ENCODE measurements at places on chromosomes 2 and 18.
A peak's percentile ranks its signal among the peaks of the same experiment; 100 is the strongest.

- DNase-seq = peak; percentile 14
Observed at GRCh38 chr18:28466204-28466603, 289.3 kb upstream of the CDH2 start.

GRCh38 chr2:58702302-58702885 lies 461.3 kb upstream of the FANCL start:
- no peak for DNase-seq

DNA sequence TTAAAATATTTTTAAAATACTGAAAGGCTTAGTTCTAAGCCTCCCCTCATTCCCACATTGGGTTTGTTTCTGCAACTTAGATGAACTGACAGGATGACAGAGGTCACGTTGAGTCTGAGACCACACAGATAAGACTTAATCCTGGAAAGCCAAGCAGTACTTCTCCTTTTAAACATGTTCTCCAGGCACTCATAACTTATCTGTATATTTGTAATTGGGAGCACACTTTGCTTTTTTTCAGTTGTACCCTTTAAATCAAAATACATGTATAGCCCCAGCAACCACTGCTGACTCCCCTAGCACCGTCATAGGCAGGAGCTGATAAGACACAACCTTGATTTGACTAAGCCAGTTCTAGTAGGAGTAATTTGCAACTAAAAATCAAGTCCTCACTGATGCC lies 394.8 kb downstream of the PID1 start:
- DNase-seq = no peak

DNA sequence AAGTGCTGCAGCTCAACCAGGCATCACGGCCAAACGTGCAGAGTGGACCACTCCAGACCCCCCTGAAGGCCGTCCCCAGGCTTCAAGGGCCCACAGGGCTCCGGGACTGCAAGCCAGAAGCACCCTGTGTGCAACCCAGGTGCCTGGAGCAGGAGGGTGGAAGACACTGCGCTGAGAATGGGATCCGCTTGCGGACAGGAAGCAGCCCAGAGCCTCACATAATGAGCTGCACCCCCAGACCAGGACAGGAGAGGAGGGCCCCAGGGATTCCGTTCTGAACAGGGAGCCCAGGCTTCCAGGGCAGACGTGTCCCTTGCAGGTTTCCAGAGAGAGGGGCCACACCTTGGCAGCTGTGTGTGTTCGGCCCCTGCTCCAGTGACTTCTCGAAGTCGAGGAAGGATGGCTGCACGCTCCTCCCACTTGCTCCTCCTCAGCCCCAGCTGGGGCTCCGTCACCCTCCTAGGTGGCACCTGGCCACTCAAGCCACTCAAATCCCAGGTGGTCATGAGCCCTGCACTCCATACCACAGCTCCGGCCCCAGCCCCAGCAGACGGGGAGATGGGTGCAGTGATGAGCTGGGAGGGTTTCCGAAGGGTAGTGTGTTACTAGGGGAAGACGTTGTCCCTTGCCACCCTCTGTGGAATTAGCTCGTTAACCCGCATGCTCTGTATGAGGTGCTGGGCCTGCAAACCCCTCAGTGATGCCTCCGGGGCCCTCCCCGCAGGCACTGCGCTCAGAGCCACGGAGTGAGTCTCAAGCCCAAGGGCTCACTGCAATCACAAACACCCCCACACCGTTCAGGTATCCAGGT lies 79.2 kb downstream of the NDUFA10 start:
- DNase-seq = no peak

DNA sequence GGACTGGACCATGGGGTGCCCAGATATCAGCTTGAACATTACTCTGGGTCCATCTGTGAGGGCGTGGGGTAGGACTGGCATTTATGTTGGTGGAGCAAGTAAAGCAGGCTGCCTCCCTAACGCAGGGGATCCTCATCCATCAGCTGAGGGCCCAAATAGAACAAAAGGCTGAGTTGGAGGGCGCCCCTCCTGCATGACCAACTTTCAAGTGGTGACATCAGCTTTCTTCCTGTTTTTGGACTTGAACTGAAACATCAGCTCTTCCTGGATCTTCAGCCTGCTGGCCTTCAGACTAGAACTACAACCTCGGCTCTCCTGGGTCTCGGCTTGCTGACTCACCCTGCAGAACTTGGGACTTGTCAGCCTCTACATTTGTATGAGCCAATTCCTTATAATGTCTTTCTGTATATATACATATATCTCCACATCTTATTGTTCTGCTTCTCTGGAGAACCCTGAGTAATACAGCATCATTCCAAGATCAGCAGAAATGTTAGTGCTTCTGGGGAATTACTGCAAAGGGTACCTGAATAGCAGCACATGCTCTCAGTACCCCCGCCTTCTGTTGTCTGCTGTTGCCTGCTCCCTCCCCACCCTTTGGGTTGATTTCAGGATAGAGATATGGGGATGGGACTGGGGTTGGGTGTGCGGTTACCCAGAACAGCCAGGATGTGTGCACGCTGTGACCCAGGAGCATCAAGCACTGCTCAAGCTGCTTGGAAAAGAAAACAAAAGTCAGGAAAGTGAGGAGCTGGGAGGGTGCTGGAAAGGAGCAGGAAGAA lies 20.0 kb downstream of the TMEM127 start:
- DNase-seq = peak; percentile 84

DNA sequence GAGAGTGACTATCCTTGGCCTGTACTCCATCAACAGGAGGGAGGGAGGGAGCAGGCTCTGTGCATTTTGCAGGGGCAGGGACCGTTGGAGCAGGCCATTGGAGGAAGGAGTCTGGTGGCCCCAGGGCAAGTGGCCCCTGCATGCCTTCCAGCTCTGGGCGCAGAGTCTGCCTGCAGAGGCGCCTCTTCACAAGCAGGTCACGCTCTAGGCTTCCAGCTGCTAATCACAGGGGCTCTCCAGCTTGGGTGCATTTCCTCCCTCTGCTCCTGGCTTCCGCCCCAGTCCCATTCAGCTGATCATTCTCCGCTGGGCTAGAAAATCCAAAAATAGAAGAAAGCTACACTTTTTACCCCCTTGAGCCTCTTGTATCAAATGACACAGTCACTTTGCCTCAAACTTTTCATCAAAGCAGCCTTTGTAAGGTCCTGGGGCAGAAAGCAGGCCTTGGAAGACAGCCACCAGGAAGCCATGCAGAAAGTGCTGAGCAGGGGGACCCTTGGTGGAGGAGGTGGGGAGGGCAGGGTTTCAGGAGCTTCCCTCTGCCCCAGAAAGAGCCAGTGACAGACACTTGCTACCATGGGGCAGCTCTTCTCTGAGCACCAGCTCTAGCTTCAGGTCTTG lies 11.3 kb downstream of the TMEM247 start:
- DNase-seq = peak; percentile 58

- DNase-seq = no peak
Observed at GRCh38 chr2:45741161-45741850, 89.8 kb downstream of the PRKCE start.

- peak; percentile 59 for DNase-seq
Observed at GRCh38 chr2:9174771-9175437, 31.7 kb upstream of the ASAP2 start.

DNA sequence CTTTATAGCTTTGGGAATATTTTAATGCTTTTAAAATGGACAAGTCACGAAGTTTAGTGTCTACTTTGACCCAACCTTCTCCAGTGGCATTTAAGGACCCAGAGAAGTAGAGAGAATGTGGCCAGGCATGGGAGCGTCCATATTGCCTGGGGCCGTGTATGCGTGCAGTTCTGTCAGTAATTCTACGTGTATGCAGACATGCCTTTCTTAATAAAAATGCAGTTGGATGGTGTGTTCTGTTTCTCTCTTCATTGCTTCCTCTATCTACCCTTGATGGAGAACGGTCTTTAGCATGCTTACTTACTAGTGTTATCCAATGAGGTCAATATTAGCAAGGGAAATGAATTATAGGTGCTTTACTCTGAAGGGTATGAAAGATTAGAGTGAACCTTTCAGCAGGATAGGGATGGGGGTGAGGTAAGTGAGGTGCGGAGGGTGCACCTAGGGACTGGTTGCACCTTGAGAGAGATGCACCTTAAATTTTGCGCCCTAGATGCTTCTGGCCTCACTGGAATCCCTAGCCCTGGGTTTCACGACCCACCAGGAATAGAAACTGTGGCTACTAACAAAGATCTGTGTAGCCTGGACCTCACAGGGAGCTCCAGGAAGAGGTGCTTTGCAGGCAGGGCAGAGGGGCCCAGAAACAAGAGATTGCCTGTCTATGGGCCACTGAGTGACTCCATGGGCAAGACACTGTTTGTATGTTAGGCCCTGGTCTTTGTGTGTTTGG lies 194.3 kb downstream of the MYCN start:
- DNase-seq = no peak

GRCh38 chr2:20192781-20193180 lies 32.1 kb downstream of the SDC1 start:
- no peak for DNase-seq

DNA sequence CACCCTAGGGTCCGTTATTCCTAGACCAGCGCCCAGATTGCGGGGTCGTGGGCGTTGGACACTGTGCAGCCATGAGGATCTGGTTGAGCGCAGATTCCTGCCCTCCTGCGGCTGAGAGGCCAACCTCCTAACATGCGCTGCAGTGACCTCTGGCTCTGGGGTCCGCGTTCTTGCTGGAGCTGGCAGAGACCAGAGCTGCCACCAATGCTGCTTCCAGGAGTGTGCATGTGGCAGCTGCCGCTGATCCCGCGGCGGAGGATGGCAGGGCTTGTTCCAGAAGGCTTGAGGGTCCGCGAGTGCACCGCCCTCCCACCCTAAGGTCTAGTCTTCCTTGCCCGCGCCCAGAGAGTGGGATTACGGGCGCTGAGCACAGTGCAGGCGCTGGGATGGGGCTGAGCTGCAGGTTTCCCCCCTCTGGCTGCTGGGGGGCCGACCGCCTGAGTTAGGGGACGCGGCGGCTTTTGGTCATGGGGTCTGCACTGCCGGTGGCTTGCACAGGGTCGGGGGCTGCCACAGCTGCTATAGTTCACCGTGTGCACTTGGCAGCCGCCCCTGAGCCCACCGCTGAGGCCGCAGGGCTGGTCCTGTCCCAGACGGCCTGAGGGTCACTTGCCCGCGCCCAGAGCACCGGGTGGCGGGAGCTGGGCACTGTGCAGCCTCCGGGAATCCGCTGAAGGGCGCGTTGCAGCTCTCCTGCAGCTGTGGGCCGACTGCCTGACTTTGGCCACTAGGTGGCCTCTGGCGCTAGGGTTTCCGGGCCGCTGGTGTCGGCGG lies 145.9 kb downstream of the CCDC74A start:
- DNase-seq = peak; percentile 55

DNA sequence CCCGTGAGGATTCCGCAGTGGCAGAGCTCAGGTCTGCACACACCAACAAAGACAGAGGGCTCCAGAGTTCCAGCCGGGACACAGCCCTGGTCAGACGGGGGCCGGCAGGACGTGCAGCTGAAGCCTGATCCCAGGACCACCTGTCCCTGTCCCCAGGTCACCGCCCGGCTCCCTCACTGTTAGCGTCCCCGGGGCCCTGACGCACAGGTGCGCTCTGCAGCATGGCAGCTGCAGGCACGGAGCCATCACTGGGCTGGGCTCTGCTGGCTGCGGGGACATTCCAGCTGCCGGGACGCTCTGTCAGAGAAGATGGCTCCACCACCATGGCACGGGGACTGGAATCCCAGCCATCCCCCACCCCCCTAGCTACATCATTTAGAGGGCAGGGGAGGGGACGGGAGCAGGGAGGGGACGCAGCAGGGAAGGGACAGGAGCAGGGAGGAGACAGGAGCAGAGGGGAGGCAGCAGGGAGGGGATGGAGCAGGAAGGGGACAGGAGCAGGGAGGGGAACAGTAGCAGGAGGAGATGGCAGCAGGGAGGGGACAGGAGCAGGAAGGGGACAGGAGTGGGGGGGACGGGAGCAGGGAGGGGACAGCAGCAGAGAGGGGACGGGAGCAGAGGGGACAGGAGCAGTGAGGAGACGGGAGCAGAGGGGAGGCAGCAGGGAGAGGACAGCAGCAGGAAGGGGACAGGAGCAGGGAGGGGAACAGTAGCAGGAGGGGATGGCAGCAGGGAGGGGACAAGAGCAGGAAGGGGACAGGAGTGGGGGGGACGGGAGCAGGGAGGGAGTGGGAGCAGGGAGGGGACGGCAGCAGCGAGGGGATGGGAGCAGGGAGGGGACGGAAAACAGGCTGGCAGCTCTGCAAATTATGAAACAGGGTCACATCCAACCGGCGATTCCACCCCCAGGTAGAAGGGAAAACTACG lies 39.8 kb downstream of the SLC66A2 start:
- no peak for DNase-seq

DNA sequence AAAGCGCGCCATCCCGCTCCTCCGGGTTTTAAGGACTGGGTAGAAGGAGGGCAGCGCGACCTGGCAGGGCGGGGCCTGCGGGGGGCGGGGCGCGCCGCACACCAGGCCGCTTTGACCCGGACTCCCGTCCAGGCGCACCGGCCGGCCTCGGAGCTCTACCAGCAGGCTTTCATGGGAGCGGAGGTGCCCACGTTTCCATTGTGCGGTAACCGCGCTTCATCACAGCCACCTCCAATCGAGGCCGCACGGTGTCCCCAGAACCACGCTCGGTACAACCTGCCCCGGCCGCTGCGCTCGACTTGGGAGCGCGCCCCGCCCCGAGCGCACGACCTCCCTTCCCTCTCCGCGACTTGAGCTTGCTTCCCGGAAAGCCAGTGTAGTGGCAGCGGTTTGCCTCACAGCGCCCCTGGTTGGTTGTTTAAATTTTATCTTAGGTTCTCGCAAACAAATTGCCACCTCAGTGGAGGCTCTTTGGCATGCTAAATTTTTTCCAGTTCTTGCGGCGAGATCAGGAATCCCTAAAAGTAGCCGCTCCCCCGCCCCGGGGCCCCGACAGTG lies 280 bp upstream of the CYP1B1 start:
- peak; percentile 90 for DNase-seq

- DNase-seq = no peak
Observed at GRCh38 chr2:110863726-110864125, 131.4 kb downstream of the ACOXL start.

- peak; percentile 16 for DNase-seq
Observed at GRCh38 chr2:42238644-42239288, 69.6 kb downstream of the EML4 start.

DNA sequence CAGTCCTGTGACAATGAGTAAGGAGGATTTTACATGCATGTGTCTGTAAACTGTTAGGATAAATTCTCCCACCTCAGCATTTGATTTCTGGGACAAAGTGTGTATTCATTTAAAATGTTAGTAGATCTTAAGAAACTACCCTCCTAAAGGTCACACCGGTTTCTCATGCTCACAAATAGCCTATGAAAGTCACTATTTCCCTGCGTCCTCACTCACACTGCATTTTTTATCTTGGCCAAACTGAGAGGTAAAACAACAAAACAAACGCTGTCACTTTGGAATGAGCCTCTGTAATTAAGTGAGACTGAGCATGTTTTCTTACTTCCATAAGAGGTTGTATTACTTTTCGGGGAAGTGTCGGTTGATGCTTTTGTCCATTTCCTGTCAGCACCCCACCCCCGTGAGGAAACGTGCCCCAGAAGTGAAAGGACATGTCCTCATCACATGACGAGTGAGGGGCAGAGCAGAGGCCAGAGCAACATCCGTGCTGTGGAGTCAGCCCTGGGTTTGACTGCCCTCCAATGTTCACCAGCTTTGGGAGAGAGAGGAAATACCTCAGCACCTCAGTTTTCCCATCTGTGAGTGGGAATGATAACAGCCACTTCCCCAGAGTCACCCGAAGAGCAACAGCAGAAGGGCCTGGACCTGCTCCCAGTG lies 3.1 kb downstream of the GYPC start:
- DNase-seq = peak; percentile 77

- peak; percentile 21 for DNase-seq
Observed at GRCh38 chr2:124683536-124684428, 658.7 kb downstream of the CNTNAP5 start.
